OCI-LY7 (cell line): ENCODE measurements at places on chromosomes 1 and 21. TPM values are rescaled to one million over a fixed set of nuclear protein-coding genes. Genes with fewer than 3 reads are reported as not detected.

DNA sequence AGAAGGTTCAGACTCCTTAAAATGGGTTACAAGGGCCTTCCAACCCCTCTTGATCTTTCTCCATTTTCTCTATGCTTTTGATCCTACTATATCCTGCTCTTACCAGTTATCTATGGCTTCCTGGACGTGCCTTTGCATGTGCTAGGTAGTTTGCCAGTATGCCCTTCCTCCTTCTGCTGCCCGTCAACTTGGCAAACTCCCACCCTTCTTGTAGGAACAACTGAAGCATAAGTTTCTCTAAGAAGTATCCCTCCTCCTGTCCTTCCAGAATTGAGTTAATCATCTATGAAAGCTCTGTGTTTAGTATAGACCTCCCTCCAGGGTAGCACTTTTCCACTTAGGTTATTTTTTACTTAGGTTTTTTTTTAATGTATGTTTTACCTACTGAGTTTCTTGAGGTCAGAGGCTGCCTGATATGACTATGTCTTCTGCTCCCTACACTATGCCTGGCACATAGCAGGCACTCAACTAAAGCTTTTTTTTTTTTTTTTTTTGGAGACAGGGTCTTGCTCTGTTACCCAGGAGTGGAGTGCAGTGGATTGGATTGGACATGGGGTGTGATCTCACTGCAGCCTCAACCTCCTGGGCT lies 10.0 kb upstream of the IGSF3 start:
- DNase-seq, result no peak

DNA sequence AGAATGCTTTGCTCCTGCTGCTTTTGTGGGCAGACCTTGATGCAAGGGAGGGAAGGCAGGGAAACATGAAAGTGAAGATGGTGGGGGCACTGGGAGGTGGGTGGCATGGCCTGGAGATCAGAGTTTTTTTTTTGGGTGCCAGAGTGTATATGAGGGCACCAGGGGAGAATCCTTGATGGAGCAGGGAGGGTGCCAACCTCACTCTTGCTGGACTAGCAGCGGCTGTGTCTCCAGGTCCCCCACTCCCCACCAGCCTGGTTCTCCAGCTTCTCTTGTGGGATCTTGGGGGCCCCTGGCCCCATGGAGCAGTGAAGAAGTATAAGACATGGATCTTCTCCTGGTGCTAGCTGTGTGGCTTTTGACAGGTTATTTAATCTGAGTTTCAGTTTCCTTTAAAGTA lies 13.5 kb upstream of the PRELP start:
- no peak for DNase-seq

DNA sequence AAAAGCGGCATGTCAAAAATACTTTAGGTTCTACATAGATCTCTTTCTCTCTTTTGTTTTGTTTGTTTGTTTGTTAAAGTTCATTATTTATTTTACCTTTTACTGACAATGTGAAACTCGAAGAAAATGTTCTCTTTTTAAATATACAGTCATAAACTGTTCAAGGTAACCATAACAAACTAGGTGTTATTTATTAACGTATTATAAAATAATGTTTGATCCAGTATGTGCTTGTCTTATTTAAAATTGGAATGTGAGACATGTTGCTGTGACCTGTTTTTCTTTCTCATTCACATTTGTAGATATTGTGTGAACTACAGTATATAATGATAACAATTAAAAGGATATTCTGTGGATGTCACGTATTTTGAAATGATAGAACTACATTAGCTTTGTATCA lies 5.9 kb upstream of the LEPR start:
- DNase-seq, result no peak

DNA sequence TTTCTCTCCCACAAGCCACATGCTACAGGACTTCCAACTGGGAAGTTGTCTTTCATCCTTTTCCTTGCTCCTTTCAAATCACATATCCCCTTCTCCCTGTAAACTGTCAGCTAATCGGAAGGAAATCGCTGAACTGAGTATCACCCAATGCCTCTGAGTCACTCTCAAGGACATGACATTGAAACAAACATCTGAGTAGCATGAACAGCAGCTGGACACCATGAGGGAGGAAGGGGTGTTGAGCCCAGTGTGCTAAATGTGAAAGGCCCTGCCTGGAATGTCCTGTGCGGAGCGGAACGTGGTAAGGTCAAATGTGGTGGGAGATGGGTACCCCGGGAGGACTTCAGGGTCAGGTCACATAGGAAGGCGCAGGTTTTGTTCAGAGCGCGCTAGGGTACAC lies at the start of gene OR2AJ1:
OR2AJ1 (plus strand) TSS at position 22 of the 400 bp plus-strand sequence. CDS start 8,880 bp downstream, outside the sequence.
- DNase-seq, result no peak

DNA sequence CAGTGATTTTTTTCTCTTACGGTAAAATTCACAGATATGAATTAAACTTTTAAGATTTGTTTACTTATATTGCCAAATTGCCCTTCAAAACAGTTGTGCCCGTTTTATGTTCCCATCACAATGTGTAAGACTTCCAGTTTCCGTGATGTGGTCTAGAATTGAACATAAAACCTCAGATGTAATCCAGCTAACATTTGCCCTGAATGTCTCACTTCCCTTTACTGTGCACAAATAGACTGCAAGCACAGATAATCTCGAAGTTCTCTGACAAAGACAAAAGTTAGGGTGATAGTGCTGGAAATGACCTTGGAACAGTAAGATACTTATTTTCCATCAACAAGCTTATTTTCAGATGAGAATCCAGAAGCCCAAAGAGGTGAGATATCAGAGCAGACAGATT lies 177.5 kb downstream of the ZZZ3 start:
- no peak for DNase-seq

GRCh38 chr1:200506471-200506870 lies 96.6 kb upstream of the ZNF281 start:
- DNase-seq, result no peak

- peak; percentile 7 for DNase-seq
Measured at GRCh38 chr1:187264995-187265602, 436.4 kb downstream of the PLA2G4A start.

GRCh38 chr1:21022279-21023040 lies 154.2 kb downstream of the EIF4G3 start:
- DNase-seq, result peak; percentile 11

Gene C1QA
- total RNA-seq, result not detected in 2 replicates

Gene NASP
- total RNA-seq, result 373 and 394 TPM in 2 replicates
